ENCODE measurements at places on chromosomes 5 and 9. TPM values are rescaled to one million over a fixed set of nuclear protein-coding genes. Genes with fewer than 3 reads are reported as not detected.

- DNase-seq = no peak
Measured at GRCh38 chr5:14469551-14470377, 111.8 kb upstream of the OTULINL start.

SPATA31A3 gene
- not detected for total RNA-seq

GRCh38 chr5:167233507-167234220 lies 1057.8 kb upstream of the WWC1 start:
- DNase-seq = no peak

NR5A1 gene
- not detected for total RNA-seq

- no peak for DNase-seq
Measured at GRCh38 chr5:94031631-94032030, 290.2 kb upstream of the POU5F2 start.

- DNase-seq = peak; percentile 5
Measured at GRCh38 chr5:84131372-84131771, 253.3 kb downstream of the EDIL3 start.
